ENCODE measurements at places on chromosomes 11 and 22.

DNA sequence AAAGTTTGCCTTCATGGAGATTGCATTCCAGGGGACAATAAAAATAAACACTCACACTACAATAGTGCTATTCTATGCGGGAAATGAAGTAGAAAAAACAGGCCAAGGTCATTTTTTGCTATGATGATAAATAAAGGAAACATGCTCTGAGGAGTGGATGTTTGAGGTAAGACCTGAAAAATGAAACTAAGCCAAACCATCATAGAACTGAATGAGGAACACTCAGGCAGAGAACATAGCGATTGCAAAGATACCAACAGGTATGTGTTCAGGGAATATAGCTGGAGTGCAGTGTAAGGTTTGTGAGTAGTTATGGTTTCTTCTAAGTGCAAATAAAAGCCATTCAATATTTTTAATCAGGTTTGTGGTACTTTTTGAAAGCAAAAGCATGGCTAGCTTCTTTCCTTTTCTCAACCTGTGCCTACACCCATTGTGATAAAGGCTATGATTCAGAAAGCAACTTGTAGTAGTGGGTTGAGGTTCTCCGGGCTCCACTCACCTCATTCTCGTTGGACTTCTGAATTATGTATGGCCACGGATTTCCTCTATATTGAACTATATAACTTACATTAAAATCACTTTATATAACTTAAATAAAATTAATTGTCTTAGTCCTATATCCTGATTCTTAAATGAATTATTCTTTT lies 278.2 kb upstream of the CHORDC1 start:
- no peaks in the 10 kb centered on the region for H3K27me3 ChIP-seq
- H3K36me3 ChIP-seq, result no peaks in the 10 kb centered on the region
- no peak overlapping the region for H3K27ac ChIP-seq

GRCh38 chr11:128506999-128507611 lies 80.3 kb downstream of the ETS1 start:
- H3K4me3 ChIP-seq, result peak overlapping the region; percentile 28
- no peaks in the 10 kb centered on the region for H3K36me3 ChIP-seq
- peak overlapping the region; percentile 66 for H3K27ac ChIP-seq
- DNase-seq, result peak; percentile 75

GRCh38 chr22:30370641-30371230 lies 13.9 kb downstream of the CCDC157 start:
- H3K36me3 ChIP-seq, result peaks cover 4% of the 10 kb centered on the region
- no peak overlapping the region for H3K27ac ChIP-seq
- DNase-seq, result no peak
- H3K4me3 ChIP-seq, result no peak overlapping the region
- no peaks in the 10 kb centered on the region for H3K27me3 ChIP-seq

- H3K36me3 ChIP-seq, result peaks cover 4% of the 10 kb centered on the region
- peak; percentile 95 for DNase-seq
- peak within 1 kb of the TSS; percentile 87 for H3K4me3 ChIP-seq
- no peaks in the 10 kb centered on the region for H3K27me3 ChIP-seq
Observed at GRCh38 chr11:62839050-62839945, at the start of gene WDR74. Gene WDR74, minus strand, starts transcription at chr11:62839590. Its CDS starts 20 bp downstream, at chr11:62839570.

- H3K27ac ChIP-seq, result no peak overlapping the region
- H3K27me3 ChIP-seq, result no peaks in the 10 kb centered on the region
- H3K4me1 ChIP-seq, result no peaks in the 10 kb centered on the region
- DNase-seq, result no peak
- H3K4me3 ChIP-seq, result no peak overlapping the region
Observed at GRCh38 chr11:46457021-46457420, 65.4 kb upstream of the CHRM4 start.

GRCh38 chr11:18173225-18173866 lies 709 bp downstream of the MRGPRX4 start:
- DNase-seq, result no peak
- H3K27ac ChIP-seq, result no peak overlapping the region
- no peaks in the 10 kb centered on the region for H3K36me3 ChIP-seq
- H3K27me3 ChIP-seq, result no peaks in the 10 kb centered on the region

DNA sequence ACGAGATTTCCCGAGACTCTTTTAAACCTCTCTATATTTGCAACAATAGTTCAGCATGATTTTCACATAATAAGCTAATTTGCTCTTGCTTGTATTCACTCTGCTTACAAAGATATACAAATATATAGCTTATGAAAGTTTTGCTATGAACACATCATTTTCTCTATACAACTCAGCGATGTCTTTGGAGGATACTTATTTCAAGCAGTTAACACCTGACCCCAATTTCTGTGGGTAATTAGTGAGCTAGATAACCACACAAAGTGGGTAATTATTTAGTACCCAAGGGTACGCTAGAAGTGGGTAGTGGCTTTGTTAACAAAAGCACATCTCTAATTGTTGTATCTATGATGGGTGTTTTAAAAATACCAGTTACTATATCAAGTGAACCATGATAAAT lies 12.3 kb downstream of the BLID start:
- no peak for DNase-seq
- no peaks in the 10 kb centered on the region for H3K36me3 ChIP-seq
- peaks cover 7% of the 10 kb centered on the region for H3K27me3 ChIP-seq
- no peak overlapping the region for H3K27ac ChIP-seq

DNA sequence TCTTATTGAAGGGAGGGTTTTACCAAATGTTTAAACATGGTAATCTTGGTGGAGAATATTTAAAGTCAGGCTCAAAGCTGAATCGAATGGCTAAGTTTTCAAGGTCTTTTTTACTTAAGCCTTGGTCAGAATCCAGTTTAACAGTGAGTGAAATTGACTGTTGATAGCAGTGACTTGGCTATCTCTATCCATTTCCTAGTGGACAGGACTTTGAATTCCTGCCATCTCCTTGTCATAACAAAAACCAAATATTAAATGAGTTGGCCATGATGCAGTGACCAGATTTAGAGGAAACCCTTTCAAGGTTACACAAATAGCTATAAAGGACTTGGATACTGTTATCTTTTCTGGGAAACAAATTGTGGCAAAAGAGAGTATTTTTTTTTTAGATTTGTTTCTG lies 92.0 kb downstream of the JRKL start:
- no peaks in the 10 kb centered on the region for H3K27me3 ChIP-seq
- no peak overlapping the region for H3K27ac ChIP-seq

- H3K36me3 ChIP-seq, result no peaks in the 10 kb centered on the region
- H3K4me3 ChIP-seq, result no peak overlapping the region
- DNase-seq, result no peak
- H3K4me1 ChIP-seq, result no peaks in the 10 kb centered on the region
- H3K27ac ChIP-seq, result no peak overlapping the region
Observed at GRCh38 chr11:116691771-116692177, 81.0 kb downstream of the BUD13 start.

DNA sequence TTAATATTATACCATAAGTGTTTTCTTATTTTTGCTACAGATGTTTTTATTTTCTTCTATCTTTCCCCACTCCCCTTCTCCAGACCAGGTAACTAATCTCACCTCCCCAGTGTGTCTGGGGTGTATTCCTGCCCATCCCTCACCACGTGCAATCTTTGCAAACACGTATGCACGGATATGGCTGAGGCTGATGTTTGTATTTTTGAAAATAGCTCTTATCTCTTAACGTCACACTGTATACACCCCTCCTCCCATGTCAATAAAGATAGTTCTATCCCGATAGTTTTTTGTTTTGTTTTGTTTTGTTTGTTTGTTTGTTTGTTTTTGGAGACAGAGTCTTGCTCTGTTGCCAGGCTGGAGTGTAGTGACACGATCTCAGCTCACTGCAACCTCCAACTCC lies 127.5 kb downstream of the FBXO7 start:
- no peak overlapping the region for H3K27ac ChIP-seq
- H3K36me3 ChIP-seq, result no peaks in the 10 kb centered on the region
- H3K4me1 ChIP-seq, result peaks cover 2% of the 10 kb centered on the region
- H3K4me3 ChIP-seq, result no peak overlapping the region

DNA sequence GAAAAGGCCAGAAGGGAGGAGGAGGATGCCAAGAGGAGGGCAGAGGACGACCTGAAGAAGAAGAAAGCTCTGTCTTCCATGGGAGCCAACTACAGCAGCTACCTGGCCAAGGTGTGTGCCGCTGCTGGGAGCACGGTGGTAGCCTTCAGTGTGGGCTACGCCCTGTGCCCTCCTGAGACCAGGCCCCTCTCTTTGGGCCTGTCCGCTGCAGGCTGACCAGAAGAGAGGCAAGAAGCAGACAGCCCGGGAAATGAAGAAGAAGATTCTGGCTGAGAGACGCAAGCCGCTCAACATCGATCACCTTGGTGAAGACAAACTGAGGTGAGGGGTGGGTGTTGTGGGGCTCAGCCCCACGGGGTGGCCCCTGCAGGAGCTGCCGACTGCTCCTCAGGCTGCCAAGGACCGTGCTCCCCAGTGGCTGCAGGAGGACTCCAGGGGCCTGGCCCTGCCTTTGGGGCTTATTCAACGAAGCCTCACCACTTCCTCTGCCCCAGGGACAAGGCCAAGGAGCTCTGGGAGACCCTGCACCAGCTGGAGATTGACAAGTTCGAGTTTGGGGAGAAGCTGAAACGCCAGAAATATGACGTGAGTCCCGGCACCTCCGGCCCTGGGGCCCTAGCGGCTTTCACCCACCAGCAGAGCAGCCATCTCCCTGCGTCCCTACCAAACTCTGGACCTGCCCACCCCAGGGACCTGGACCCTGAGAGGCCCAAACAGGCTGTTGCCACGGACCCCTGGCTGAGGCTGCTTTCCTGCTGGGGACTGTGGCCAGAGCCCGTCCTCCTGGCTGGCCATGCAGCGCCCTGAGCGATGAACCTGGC lies 12.6 kb upstream of the MRPL23 start:
- H3K27ac ChIP-seq, result no peak overlapping the region
- no peaks in the 10 kb centered on the region for H3K4me1 ChIP-seq
- no peaks in the 10 kb centered on the region for H3K36me3 ChIP-seq
- H3K27me3 ChIP-seq, result no peaks in the 10 kb centered on the region
- no peak for DNase-seq
- H3K4me3 ChIP-seq, result no peak overlapping the region

DNA sequence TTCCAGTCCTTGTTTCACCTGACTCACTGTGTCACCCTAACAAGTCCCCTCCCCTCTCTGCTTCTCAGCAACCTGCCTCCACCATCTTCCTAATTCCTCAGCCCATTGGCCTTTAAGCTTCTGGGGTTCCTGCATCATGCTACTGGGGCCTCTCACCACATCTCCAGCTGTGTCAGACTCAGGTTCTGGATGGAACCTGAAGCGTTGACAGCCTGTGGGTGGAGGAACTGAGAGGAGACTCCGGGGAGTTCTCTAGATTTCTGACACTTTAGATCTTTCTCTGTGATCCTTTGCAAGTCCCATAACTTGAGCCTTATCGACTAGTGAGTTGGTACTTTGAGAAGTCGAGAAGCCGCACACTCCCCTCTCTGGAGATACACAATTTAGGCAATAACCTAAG lies 11.6 kb upstream of the SLC5A1 start:
- no peak overlapping the region for H3K4me3 ChIP-seq
- H3K36me3 ChIP-seq, result no peaks in the 10 kb centered on the region
- H3K4me1 ChIP-seq, result no peaks in the 10 kb centered on the region
- no peaks in the 10 kb centered on the region for H3K27me3 ChIP-seq

Measured in kidney (tissue), 22 donors.